MM.1S (cell line): ENCODE measurements at places on chromosomes 12 and 14.

DNA sequence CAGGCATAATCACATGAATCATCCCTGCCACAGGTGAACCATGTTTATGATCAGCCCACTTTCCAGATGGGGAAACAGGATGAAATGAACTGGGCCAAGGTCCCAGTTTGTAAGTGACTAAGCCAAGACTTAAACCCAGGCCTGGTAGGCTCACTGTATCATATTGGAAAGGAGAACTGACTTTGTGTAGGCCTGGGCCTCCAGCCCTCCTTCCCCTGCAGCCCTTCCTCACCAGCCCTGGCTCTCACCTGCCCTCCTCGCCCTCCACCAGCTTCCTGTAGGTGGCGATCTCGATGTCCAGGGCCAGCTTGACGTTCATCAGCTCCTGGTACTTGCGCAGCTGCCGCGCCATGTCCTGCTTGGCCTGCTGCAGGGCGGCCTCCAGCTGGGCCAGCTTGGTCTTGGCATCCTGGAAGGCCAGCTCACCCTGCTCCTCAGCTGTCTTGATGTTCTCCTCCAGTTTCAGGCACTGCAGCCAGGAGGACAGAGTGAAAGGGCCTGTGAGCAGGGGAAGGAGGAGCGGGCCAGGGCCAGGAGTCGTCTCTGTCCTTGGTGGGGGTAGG lies 19.8 kb downstream of the KRT80 start:
- no peak for DNase-seq

GRCh38 chr12:89340861-89341260 lies 11.4 kb downstream of the DUSP6 start:
- no peak for DNase-seq

GRCh38 chr14:33972583-33973081 lies 21.8 kb upstream of the EGLN3 start:
- DNase-seq = no peak

- DNase-seq = no peak
These were observed 78.0 kb upstream of the SSTR1 start for GRCh38 chr14:38129705-38130104.

DNA sequence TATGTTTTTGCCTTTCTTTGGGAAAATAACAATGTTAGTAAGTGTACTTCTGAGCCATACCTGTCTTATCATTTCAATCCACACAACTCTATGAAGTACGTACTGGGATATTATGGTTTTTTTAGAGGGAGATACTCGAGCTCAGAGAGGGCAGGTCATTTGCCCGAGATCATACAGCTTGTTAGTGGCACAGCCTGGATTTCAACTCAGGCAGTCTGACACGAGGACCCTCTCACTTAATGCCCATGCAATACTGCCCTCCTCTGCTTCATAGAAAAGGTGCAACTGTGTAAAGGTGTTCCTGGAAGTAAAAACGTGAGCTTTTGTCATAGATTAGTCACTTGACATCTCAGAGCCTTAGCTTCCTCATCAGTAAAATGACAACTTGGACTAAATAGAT lies 128.0 kb downstream of the NDUFA12 start:
- peak; percentile 73 for DNase-seq

- DNase-seq = no peak
These were observed 79.4 kb downstream of the TMTC2 start for GRCh38 chr12:82765971-82766705.

DNA sequence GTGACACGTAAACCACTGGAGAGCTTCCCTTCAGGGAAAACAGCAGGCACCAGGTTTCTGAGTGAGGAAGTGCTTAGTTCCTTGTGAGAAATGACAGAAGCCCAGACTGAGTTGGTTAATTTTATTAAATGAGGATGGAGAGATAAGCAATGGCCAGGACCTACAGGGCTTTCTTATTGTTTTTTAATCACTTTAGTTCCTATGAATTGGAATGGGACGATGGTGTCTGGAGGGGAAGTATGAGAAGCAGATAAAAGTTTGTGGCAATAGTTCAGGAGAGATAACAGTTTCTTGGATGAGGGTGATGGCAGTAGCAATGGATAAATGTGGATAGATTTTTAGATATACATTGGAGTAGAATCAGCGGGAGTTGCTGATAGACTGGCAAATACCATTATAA lies 86.5 kb upstream of the PTPRR start:
- no peak for DNase-seq

DNA sequence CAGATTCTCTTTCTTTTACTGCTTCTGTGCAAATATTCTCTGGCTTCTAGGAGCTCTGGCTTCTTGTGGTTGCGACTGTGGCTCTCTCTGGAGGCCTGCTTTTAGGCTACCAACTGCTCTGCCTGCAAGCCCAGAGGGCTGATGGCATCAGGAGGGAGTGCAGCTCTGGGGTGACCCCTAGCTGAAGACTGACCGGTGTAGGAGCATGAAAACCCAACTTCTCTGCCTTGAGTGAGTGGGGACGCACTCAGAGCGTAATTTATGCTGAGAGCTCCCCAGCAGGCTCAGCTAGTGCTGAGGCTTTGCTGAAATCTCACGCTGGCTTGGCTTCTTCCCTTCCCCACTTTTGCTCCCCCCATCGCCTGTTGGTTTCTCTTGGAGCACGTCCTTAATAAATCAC lies 29.9 kb upstream of the RBM19 start:
- DNase-seq = no peak

DNA sequence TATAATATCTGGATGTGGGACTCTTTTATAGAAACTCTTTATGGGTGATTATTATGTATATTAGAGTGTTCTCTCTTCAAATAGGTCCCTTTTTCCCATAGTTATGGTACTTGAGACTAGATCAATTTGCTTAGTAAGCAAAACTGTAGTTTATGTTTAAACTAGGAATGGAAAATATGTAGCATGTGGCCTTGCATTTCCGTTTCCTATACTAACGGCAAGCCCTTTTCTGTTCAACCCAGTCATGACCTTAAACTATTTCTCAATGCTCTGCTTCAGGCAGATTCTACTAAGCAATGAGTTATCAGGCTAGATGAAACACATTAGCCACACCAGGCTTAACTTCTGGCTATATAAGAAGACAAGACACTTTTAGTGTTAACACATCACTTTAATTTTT lies 84.6 kb downstream of the OTOGL start:
- DNase-seq = no peak

GRCh38 chr14:103194256-103195045 lies 71.2 kb downstream of the TNFAIP2 start:
- DNase-seq = no peak

DNA sequence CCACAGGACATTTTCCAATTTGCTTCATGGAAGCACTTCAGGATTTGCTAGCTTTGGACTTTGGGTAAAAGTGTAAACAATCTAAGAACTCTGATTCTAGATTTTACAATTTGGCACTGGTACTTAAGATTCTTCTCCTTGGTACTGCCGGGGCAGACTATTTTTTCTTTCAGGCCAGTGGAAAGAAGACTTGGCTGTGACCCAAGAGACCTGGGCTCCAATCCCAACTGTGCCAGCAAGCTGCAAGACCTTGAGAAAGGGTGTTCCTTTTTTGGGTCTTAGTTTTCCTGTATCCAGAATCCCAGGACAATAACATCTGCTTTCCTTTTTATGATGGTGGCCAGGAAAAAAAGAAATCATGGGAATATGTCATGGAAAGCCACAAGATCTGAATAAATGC lies 148.1 kb upstream of the CRY1 start:
- no peak for DNase-seq

DNA sequence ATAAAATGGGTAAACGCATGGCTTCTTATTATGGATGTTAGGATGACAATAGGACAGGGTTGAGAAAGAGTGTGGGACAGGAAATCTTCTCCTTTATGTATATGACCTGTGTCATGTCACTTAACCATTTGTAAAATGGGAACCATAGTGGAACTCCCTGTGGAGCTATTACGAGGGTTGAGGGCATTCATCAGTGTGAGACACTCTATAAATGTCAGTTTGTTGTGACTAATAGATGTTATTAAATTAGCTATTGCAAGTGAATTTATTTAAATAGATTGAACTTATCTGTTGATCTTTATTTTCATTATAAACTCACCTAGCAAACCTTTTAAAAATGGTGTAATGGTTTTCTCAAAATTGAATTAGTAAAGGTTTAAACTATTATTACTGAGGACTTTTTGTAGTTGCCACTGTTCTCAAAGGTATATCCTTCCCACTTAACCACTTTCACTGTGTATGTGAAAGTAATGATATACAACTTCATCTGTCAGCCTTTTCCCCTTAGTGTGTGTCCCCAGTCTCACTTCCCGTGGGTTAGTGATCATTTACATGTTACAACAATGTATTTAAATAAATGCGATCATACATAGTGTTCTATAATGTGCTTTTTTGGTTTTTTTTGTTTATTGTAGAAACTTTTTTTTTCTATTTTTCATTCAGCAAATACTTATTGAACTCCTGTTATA lies 17.1 kb downstream of the HELB start:
- DNase-seq = no peak

DNA sequence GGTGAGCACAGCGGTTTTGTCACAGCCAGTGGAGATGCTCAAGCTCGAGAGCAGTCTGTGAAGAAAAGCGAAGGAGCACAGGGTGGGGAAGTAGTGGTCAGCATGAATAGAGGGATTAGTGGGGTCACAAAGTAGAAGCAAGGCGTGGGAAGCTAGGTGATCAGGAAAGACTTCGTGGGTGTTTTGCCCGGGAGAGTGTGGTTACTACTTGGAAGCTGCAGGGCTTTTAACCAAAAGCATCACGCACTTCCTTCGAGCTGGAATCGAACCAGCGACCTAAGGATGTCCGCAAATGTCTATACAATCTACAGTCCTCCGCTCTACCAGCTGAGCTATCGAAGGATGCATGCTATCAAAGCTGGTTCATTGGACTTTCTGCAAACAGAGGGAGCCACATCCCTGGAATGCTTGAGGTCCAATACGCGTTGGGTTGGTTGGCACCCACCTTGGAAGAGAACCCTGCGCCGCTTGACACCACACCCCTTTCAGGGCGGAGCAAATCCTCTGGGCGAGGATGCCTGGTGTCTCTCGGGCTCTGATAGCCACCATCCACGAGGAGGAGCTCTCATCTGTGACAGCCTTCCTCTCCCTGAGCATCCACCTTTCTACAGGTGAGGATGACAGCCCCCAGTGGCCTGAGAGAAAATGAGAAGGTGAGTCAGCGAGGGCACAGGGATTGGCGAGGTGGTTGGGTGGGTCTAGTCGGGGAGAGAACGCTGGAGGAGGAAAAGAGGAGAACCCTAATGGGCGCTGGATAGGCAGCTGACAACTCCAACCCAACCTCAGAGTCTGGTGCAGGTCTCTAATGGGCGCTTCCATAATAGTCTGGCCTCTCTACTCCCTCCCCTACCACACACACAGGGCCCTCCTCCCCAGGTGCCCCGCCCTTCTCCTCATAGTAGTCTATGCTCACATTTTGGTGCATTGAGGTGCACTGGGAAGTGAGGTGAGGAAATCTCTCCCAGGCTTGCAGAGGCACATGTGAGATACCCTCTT lies 16.0 kb upstream of the OR6S1 start:
- DNase-seq = no peak

- DNase-seq = no peak
These were observed 177.6 kb upstream of the LMNTD1 start for GRCh38 chr12:25730489-25731349.

GRCh38 chr14:50926851-50927386 lies 17.4 kb downstream of the PYGL start:
- no peak for DNase-seq

DNA sequence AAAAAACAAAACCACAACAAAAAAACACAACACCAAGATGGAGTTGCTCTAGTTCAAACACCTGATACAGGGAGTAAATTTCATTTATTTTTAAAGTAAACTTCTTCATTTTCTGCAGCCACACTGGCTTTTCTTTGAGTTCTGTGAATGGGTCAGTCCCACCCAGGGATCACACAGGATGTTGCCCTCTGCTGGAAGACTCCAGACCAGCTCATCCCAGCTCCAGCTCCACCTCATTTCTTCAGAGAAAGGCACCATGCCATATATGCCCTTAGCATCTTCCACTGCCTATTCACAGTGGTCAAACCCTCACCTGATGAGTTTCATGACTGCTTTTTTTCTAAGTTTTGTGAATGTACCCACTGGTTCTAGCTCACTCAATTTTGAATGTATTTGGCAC lies 8.0 kb downstream of the GLIPR1 start:
- peak; percentile 36 for DNase-seq

DNA sequence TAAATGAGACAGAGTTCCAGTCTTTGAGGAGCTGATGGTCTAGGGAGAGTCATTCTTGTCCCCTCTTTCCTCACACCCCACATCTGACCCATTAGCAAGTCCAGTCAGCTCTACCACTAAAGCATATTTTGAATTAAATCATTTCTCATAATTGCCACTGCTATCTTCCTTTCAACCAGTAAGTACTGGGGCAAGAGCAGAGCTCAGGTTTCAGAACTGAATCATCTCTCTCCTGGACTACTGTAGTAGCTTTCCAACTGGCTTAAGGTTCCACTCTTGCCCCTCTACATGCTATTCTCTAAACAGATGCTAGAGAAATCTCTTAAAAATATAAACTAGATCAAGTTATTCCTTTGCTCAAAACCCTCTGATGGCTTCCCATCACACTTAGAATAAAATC lies 218.3 kb downstream of the TTC6 start:
- no peak for DNase-seq

- no peak for DNase-seq
These were observed 210.9 kb downstream of the EXOC5 start for GRCh38 chr14:57057803-57058202.

- no peak for DNase-seq
These were observed 49.7 kb downstream of the SYNE2 start for GRCh38 chr14:63902375-63902976.

GRCh38 chr12:8639936-8640335 lies 22.7 kb downstream of the MFAP5 start:
- no peak for DNase-seq

DNA sequence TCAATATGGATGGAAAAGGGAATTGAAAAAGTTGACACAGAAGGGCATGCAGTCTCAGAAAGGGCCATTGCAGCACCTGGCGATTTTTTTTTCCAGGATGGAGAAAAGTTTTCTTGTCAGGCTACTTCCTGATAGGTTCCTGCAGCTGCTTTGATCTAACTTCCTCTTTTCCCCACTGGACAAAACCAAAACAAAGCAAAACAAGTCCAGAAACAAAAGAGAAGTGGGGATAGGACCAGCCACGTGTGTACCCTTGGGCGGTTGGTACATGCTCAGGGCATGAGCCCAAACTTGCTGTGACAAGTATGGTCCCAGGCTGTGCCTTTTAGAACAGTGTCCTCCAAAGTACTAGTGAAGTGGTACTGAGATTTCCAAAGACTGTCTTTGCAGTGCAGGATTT lies 89.8 kb downstream of the CHST11 start:
- DNase-seq = no peak

- DNase-seq = no peak
These were observed 367 bp upstream of the FRS2 start for GRCh38 chr12:69469854-69470188.

- DNase-seq = no peak
These were observed at the start of gene MEG3 for GRCh38 chr14:100825713-100826331. TSS of gene MEG3 (plus strand) at chr14:100826118.
